HepG2 (cell line): ENCODE measurements at places on chromosomes 3 and 15. TPM values are rescaled to one million over a fixed set of nuclear protein-coding genes. Genes with fewer than 3 reads are reported as not detected.

DNA sequence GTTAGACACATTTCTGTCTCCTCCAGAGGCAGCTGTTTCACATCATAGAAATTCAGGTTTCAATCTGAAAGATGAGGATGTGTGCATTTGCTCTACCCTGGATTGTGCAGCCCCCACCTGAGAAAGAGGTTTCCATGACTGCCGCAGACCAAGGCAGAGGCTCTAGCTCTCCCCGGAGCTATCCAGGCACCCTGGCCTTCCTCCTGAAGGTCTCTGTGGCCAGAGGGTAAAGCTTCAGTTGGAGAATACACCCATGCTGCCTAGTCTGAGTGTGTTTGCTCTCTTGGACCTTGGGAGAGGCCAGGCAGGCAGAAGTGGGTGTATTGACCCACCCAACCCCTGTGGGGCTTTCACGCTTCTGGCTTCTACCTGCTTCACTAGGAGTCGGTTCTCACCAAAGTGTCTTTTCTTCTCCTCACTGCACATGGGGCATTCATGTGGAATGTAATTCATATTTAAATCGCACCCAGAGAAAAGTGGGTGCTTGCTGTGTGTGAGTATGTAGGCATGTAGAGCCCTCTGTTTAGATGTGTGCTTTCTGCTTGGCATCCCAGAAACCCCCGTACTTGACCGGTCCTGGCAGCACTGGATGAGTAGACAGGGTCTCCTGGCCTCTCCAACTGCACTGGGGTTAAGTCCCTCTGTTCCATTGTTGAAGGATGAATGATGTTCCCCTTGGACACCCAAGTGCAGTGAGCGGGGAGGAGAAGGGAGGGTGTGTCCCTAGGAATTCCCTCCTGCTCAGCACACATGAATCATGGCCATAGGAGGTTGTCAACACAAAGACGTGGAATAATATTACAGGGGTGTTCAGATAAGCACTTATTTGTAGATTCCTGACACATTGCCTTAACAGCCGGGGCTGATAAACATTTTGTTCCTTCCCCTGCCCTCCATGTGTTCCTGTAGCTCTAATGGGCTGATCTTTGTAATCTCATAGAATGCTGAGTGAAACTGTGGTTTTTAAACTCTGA is 20.3 kb upstream of the RAB6B start:
- no peak for DNase-seq
- H3K36me3 ChIP-seq, result no peaks in the 10 kb centered on the region
- H3K27me3 ChIP-seq, result peaks cover 15% of the 10 kb centered on the region; the same call in 1 of the 3 replicates
- H3K4me1 ChIP-seq, result no peaks in the 10 kb centered on the region
- H3K27ac ChIP-seq, result no peak overlapping the region

DNA sequence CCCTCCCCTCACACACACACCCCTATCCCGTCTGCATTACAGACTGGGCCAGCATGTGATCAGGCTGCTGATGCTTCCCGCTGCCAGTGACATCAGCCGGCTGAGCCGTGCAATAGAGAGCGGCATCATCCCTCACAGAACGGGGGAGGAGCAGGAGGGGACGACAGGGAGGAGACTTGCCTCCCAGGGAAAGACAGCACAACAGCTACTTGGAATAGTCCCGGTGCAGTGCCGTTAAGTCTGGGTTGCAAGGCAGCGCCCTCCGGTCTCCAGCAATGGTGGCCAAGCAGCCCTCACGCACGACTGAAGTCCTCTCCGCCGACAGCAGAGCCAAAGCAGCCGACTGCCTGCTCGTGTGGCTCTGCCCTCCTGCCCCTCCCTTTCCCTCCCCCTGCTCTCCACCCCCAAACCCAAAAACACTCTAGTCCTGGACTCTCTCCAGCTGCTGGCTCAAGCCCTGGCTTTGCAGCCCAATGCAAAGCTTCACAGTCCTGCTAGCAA is 31.5 kb upstream of the RPS17 start:
- no peak overlapping the region for H3K4me3 ChIP-seq
- H3K27me3 ChIP-seq, result peaks cover 1% of the 10 kb centered on the region; the same call in 1 of the 2 replicates
- no peaks in the 10 kb centered on the region for H3K36me3 ChIP-seq
- no peak overlapping the region for H3K27ac ChIP-seq

GRCh38 chr3:23840521-23840920 is 34.8 kb downstream of the UBE2E1 start:
- peak; percentile 76 for DNase-seq
- peak overlapping the region; percentile 10; the same call in 1 of the 2 replicates for H3K4me3 ChIP-seq
- H3K27ac ChIP-seq, result peak overlapping the region; percentile 61
- no peaks in the 10 kb centered on the region for H3K27me3 ChIP-seq
- H3K36me3 ChIP-seq, result no peaks in the 10 kb centered on the region; the same call in 2 of the 3 replicates

GRCh38 chr15:34812369-34812768 is 17.0 kb upstream of the ACTC1 start:
- H3K27ac ChIP-seq, result no peak overlapping the region
- H3K27me3 ChIP-seq, result no peaks in the 10 kb centered on the region
- H3K4me3 ChIP-seq, result no peak overlapping the region
- H3K4me1 ChIP-seq, result no peaks in the 10 kb centered on the region
- no peaks in the 10 kb centered on the region for H3K36me3 ChIP-seq

GRCh38 chr15:82846621-82847020 is 37.2 kb downstream of the WHAMM start:
- H3K4me1 ChIP-seq, result peaks cover 19% of the 10 kb centered on the region
- no peak overlapping the region for H3K4me3 ChIP-seq
- no peak for DNase-seq
- no peaks in the 10 kb centered on the region; the same call in 1 of the 2 replicates for H3K27me3 ChIP-seq
- no peak overlapping the region for H3K27ac ChIP-seq

DNA sequence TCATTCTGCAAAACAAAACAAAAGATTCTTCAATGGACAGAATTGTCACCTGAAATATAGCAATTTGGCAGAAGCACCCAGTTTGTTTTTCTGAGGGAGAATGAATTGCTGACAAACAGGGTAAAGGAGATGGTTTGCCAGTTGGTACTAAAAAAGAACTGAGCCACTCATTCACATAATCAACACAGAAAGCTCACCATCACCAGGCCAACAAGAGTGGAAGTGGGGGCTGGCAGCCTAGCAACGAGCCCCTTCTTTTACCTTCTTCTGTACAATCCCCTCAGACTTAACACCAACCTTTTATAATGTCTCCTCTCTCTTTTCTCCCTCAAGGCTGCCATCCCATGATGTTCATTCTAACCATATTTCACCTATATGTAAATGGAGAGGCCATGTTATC is 5.9 kb downstream of the TOP2B start:
- H3K4me1 ChIP-seq, result peaks cover 48% of the 10 kb centered on the region
- H3K36me3 ChIP-seq, result no peaks in the 10 kb centered on the region; the same call in 2 of the 3 replicates
- no peaks in the 10 kb centered on the region; the same call in 2 of the 3 replicates for H3K27me3 ChIP-seq
- H3K27ac ChIP-seq, result no peak overlapping the region
- DNase-seq, result no peak
- no peak overlapping the region for H3K4me3 ChIP-seq

GRCh38 chr3:126573492-126574117 is 14.9 kb upstream of the C3orf22 start:
- peaks cover 3% of the 10 kb centered on the region; the same call in 2 of the 3 replicates for H3K27me3 ChIP-seq
- H3K27ac ChIP-seq, result no peak overlapping the region

- H3K36me3 ChIP-seq, result peaks cover 23% of the 10 kb centered on the region; the same call in 2 of the 3 replicates
- no peaks in the 10 kb centered on the region for H3K27me3 ChIP-seq
- DNase-seq, result no peak
- no peaks in the 10 kb centered on the region for H3K4me1 ChIP-seq
- H3K4me3 ChIP-seq, result no peak overlapping the region
These were observed 72.6 kb downstream of the SLC6A11 start for GRCh38 chr3:10888518-10889090.

GRCh38 chr3:42545284-42545900 is 36.4 kb downstream of the SEC22C start:
- H3K27me3 ChIP-seq, result no peaks in the 10 kb centered on the region
- H3K4me1 ChIP-seq, result peaks cover 22% of the 10 kb centered on the region
- H3K36me3 ChIP-seq, result no peaks in the 10 kb centered on the region
- H3K4me3 ChIP-seq, result peak overlapping the region; percentile 60

The NMD3 gene
- total RNA-seq, result 55.2 and 95.4 TPM in 2 replicates

The GOLGA8H gene
- total RNA-seq, result 0.21 and 0.49 TPM in 2 replicates

The KLHL40 gene
- not detected in 2 replicates for total RNA-seq

The SNAPC5 gene
- total RNA-seq, result 36.2 and 49.3 TPM in 2 replicates

The NXPE3 gene
- 4.7 and 5.3 TPM in 2 replicates for total RNA-seq

The IL12A gene
- total RNA-seq, result 0.74 and 1.1 TPM in 2 replicates

The LIPH gene
- 0.09 TPM in 1 of 2 replicates, not detected in the other for total RNA-seq
